ENCODE measurements at places on chromosomes 3 and 15.

- peak; percentile 70 for DNase-seq
Observed at GRCh38 chr3:142904639-142905436, 16.0 kb upstream of the PCOLCE2 start.

GRCh38 chr15:69116391-69116790 lies 44.0 kb upstream of the GLCE start:
- no peak for DNase-seq

- DNase-seq, result no peak
Observed at GRCh38 chr3:193801097-193801496, 208.1 kb downstream of the OPA1 start.

GRCh38 chr15:67105065-67105951 lies 39.9 kb downstream of the SMAD3 start:
- no peak for DNase-seq

- no peak for DNase-seq
Observed at GRCh38 chr15:25244731-25245585, 193.9 kb downstream of the UBE3A start.

GRCh38 chr15:68593828-68594532 lies 15.2 kb downstream of the CORO2B start:
- no peak for DNase-seq

DNA sequence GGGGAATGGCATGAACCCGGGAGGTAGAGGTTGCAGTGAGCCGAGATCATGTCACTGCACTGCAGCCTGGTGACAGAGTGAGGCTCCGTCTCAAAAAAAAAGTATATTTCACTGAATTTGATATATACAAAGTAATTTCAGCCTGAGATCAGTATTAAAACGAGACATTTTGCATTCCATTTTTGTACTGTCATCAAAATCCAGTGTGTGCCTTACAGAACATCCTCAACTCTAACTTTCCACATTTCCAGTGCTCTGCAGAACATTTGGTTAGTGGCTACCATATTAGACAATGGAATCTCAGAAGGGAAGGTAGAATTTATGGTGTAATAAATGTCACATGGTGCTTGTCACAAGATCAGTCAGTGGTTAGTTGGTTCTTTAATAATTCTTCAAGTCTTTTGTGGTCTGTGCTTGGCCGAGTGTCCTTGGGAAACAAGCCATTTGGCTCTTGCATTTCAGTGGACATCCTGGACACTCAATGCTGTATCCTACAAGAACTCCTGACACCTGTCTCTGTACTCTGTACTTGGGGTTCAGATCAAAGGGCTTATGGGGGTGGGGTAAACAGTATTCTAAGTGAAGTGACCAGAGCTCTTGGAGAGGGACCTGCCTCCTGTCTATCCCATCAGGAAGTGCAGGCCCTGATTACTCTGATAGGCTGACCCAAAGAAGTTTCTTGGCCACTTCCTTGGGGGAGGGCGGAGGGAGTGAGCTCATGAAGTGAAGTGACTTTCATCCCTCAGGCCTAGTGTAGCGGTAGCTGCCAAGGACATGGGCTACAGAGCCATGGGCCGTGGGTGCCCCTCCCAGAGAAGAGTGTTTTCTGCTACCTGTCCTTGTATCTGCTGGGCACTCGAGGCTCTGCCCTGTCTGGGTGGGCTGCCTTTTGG lies 3.7 kb downstream of the ACVR2B start:
- DNase-seq, result no peak

GRCh38 chr3:57393977-57394376 lies 101.5 kb upstream of the ASB14 start:
- DNase-seq, result peak; percentile 44

DNA sequence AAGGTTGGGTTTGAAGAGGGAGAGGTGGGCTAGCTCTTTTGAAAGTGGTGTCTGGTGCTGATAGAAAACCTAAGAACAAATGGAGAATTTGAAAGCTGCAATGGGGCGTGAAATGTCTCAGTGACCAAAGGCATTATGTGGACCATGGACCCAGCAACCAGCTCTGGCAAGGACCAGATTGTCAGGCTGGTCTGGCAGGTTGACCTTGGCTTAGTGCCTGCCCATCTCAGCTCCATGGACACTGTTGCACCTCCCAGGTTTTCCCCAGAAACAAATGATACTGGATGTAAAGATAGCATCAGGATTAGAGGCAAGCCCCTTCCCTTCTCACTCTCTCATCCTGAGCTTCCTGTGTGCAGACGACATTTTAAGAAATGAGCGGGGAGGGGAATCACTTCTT lies 302.9 kb upstream of the LRRFIP2 start:
- DNase-seq, result no peak

DNA sequence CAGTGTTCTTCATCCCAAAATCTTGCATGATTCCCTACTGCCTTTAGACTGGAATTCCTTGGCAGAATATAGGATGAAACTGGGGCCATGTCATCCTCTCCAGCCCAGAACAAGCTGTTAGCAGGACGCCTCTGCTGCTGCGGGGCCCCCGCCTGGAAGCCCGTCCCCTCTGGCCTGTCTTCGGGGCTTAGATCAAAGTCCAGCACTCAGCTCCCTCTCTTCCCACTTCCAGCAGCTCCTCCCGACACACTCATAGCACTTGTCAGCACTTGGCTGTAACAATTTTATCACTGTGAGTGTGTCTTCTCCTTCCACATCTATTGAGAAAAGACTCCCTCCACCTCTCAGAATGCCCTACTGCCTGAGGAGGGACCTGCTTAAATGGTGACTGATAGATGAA lies 112.0 kb upstream of the HACD2 start:
- DNase-seq, result no peak

DNA sequence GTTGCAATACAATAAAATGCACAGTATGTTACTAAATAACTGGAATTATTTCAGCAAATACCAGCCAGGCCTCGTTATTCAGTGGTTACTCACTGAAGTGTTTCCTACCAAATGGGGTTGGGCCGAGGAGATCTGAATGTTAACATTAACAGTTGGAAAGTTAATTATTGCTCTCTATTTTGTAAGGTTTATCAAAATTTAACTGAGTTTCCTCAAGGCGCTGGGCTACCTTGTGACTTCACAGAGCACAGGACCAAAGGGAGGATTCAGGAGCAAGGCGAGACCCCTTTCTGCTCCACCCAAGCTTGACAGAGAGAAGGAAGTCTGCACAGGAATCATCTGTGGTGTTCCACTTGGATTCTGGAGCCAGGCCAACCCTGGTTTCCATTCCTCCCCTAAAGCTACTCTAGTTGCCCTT lies 21.6 kb downstream of the ADAMTS9 start:
- no peak for DNase-seq

DNA sequence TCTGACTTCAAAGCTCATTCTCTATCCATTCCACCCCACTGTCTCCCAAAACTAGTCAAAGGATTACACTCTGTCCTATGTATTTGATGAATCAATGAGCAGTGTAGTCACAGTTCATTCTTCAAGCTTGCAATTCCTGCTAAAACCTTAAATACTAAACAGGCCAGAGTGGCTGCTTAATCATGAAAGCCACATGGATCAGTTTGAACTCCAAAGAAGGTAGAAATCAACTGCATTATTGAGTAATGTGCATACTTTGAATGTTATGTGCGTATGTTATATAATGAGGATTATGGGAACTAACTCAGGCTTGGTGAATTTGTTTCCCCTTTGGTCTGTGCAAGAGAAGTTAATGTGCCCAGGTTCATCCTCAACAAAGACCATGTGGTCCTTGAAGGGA lies 45.4 kb downstream of the PRICKLE2 start:
- no peak for DNase-seq

DNA sequence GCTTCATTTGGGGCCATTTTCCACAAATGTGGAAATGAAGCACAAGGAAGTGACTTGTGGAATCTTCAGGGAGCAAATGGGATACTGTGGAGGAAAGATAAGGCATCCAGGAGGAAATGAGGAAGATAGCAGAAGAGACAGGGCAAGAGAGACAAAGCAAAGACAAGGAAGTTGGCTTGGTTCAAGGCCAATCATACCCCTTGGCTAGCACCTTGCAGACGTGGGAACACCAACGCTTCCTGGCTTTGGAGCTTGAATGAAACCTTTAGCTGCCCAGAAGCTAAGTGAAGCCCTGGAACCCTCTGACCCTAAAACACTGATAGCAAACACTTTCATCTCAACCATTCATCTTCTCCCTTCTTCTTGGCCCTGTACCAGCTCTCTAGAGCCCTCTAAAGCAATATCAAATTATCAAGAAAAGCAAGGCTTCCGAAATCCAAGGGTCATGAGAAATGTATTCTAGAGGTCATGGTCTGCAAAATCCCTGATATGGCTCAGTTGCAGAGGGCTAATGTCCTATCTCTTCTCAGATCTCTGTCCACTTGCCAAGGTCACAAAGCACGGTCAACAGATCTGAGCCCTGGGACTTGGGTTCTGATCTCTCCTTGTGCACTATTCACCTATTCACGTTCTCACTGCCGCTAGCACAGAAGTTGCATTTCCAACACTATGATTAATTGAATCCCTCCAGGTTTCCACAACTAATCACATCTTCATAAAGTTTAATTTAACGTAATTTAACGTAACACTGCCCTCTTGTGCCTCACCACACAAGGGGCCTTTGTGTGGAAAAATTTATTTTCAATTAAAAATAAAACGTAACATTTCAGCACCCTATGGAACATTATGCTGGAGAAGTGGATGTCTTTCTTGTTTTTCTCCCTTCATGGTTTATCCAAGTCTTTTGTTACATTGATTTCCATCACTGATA lies 557.6 kb upstream of the ADAMTS9 start:
- DNase-seq, result no peak

All from KBM-7 (cell line).